ENCODE measurements at places on chromosomes 1 and 21.

DNA sequence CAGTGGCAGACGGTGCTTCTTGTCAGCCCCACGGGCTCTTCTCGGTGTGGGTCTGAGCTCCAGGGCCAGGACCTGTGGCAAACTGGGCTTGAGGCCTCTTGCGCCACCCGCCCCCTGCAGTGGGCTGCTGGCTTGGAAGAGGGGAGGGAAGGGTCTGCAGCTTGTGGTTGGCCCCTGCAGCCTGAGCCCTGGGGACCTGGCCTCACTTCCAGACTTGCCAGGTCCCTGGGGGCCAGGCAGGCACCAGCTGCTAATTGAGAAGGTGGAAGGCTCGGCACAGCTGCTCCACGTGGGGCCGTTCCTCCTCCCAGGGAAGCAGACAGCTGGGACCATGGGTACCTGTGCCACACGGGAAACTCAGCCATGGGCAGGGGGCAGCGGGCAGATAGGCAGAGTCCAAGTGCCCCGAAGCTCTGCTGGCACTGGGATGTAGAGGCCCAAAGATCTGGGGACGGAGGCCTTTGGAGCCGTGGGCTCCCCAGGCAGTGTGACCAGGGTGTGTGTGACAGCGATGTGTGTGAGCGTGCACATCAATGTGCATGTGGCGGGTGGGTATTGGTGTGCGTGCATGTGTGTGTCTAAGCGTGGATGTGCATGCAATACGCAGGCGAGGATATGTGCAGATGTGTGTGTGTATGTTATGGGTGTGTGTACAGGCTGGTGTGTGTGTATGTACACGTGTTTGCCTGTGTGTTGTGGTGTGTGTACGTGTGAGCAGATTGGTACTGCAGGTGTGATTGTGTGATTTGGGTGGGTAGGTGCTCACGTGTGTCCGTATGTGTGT lies 39.3 kb downstream of the TP73 start:
- no peak for DNase-seq

- peak; percentile 35 for DNase-seq
These were observed 23.2 kb downstream of the LYST start for GRCh38 chr1:235843461-235843961.

GRCh38 chr1:6674771-6675170 lies 26.8 kb downstream of the DNAJC11 start:
- no peak for DNase-seq

GRCh38 chr1:43056460-43056859 lies 97.8 kb upstream of the SLC2A1 start:
- no peak for DNase-seq

DNA sequence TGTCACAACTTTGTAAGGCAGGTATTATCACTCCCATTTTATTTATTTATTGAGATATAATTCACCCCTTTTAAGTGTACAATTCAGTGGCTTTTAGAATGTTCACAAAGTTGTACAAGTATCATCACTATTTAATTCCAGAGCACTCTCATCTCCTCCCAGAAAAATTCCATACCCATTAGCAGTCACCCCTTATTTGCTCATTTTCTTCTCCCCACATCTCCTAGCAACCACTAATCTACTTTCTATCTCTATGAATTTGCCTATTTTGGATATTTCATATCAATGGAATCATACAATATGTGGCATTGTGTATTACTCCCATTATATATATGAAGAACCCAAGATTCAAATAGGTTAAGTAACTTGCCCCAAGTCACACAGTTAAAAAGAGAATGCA lies 7.0 kb downstream of the DSTYK start:
- DNase-seq: no peak

DNA sequence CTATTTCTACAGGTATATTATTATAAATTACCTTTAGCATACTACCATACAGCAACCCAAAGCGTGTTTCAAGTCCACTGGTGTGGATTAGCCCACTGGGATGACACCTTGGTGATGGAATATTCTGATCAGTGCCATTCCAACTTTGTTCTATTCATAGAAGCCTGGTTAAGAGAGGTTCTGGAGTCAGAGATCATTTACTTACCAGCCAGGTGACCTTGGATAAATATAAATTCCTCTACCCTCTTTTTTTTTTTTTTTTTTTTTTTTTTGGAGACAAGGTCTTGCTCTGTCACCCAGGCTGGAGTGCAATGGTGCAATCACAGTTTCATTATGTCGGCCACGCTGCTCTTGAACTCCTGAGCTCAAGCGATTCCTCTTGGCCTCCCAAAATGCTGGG lies at the start of gene SPATA45:
TSS of gene SPATA45 (minus strand) at position 101 of the 400 bp plus-strand sequence. CDS start 11,500 bp downstream, outside the sequence.
- DNase-seq: no peak

DNA sequence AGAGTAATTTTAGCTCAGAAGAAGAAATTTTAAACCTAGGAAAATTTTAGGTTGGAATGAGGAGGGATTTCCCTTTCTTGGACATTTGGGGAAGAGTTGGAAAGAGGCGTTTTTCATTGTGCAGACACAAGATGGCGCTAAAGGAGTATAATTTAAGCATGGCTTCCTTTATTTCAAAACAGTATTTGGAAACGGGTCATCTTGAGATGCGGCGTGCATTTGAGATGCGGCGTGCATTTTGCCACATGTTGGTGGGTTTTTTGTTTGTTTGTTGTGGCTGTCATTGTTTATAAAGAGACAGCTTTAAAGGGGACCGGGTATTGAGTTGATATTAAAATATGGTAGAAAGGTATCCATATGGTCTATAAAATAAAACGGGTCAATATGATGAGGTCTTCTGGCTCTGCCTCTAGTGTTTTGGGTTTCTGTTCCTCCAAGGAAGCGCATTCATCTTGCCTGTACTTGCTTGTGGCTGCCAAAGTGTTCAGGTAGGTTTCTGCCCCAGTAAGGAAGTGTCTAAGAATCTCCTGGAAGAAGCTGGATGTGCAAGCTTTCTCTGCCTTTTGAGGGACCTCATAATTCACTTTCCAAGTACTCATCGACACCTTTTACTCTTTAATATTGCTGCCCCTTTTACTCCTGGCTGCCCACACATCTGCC lies 210.3 kb downstream of the SLC35F3 start:
- peak; percentile 45 for DNase-seq

DNA sequence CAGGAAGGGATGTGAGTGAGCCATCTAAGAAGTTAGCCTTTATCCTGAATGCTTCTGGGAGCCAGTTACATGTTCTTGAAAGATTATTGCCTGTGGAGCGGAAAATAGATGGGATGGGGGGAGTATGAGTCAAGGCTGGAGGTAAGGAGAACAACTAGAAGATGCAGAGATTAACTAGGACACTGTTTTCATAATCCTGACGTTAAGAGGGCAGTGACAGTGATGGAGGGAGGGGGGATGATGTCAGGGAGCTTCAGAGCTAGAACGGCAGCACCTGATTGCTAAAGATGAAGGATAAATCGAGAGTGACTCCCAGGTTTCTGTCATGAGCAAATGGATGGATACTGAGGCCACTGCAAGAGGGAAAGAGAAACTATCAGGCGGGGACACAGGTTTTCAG lies 10.0 kb upstream of the RCSD1 start:
- no peak for DNase-seq

GRCh38 chr1:10514490-10515235 lies 39.9 kb downstream of the PEX14 start:
- peak; percentile 52 for DNase-seq

DNA sequence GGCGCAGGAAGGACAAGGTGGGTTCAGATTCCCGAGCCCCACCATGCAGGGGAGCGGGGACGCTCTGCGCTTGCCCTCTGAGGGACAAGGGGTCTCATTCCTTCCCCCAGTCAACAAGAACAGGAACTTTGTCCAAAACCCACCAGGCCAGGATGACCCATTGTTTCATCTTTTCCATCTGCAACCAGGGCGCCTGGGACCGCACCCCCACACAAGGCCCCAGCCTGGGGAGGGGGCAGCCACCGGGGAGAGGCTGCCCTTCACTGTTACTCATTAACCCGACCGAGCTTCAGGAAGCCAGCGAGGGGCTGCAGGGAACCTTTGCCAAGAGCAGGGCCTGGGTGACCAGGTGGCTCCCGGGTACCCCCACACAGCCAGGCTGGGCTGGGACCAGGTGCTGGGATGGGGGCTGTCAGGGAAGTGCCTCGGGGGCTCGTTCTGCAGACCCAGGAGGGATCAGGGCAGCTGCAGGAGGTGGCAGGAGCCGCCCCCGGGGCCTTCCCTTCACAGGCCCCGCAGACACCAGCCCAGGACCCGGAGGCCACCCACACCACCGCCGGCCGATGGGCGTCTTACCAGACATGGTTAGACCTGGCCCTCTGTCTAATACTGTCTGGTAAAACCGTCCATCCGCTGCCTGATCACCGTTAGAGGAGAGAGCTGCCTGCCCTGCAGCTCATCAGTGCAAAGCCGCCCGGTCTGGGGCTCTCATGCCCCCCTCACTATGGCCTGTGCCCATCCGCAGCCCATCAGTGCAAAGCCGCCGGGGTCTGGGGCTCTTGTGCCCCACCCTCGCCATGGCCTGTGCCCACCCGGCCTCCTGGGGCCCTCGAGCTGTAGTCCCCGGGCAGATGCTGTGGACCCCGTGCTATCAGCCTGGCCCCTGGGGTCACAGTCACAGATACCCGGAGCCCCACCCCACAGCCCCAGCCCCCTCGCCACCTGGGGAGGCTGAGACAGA lies 4.9 kb upstream of the TTLL10 start:
- no peak for DNase-seq

DNA sequence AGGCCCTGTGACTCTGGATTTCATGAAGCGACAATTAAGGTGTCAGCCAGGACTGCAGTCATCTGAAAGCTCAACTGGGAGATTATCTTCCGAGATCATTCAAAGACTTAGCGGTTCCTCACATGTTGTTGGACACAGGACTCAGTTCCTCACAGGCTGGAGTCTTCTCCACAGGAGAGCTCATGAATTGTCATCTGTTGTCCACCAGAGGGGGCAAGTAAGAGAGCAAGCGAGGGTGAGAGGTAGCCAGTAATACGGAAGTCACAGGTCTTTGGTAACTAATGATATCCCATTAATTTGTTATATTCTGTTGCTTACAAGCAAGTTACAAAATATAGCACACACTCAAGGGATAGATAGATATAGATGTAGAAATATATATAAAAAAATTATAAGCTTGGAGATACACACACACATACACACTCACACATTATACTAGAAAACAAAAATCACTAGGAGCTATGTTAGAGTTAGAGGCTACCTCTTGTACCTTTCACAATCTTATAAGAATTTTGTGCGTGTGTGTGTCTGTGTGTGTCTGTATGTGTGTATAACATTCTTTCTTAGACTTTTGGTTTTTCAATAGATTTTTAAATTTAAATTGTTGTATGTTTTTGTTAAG lies 1695.3 kb downstream of the BRINP3 start:
- peak; percentile 68 for DNase-seq

DNA sequence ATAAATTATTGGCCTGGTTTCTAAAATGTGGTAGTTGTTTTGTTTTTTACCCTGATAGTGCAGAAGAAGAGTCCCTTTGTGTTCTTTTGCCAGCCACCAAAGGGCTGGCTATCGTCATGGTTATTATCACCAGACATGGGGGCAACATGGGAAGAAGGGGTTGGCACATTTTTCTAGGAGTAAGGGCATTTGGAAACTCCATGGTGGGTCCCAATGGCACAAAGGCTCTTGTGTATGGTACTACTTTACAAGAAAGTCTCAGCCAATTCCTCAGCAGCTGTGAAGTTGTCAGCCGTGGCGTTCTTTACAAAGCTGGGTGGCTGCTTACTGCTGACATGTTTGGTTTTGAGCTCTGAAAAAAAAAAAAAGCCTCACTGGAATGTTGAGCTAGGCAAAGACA lies 330.4 kb upstream of the ESRRG start:
- DNase-seq: no peak

DNA sequence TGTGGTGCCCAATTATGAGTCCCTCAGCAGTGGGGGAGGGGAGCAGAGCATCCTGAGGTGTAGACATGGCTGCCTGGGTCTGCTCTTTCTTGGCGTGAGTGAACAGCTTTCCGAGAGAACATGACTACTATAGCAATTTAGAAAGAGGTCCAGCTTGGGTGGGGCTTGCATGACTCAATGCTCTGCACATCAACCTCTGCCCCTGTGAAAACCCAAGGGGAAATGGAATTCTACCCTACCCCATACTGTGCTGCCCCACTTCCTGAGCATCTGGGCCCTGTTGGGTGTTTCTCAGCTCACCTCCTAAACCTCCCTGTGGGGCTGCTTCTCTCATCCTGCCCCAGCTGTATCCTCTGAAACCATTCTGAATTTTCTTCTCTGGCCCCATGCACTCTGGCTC lies 8.2 kb upstream of the AZIN2 start:
- DNase-seq: no peak

- DNase-seq: no peak
These were observed 44.5 kb upstream of the EDN2 start for GRCh38 chr1:41528726-41529605.

- no peak for DNase-seq
These were observed 78.0 kb downstream of the ATP6V1G3 start for GRCh38 chr1:198462365-198463019.

DNA sequence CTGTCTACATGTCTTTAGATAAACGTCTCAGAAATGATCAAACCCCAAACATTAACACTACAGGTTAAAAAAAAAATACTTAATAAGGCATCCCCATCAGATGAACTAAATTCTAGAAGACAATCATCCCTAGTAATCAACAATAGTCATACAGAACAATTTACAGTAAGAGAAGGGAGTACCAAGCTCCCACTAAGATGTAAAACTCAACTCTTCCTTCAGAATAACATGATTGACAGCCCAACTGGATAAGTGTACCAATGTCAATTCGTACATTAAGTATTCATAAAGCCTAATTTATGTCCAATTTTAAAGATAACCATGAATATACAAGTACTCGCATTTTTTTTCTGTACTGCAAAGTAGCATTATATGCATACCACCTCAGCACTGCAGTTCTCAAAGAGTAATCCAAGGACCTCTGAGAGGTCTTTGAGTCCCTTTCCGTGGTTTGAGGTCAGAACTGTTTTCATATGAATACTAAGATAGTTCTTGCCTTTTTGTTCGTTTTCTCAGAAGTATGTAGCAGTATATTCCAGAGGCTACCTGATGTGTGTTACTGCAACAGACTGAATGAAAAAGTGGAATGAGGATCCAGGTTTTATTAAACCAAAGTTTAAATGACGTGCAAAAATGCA lies 6.6 kb downstream of the SCAF4 start:
- no peak for DNase-seq

DNA sequence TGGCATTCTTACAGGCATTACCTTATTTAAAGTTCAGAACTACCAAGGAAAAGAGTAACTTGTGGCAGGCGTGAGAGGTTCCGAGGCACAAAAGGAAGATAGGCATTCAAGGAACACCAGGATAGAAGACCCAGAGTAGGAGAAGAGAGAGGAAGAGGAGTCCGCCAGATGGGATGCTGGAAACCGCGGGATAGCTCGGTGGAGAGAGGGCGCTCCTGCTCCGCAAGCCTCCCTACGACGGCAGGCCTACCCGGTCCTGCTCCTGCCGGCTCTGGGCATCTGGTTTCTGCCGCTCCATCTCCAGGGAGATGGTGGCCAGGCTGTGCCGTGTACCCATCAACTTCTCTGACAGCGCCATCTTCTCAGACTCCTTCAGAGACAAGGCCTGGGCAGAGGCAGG lies 5.4 kb upstream of the NBPF1 start:
- peak; percentile 36 for DNase-seq

- no peak for DNase-seq
These were observed 29.0 kb upstream of the SLC19A2 start for GRCh38 chr1:169514566-169515270.

- peak; percentile 2 for DNase-seq
These were observed 4.4 kb downstream of the HFM1 start for GRCh38 chr1:91400133-91400725.
